BJ (cell line): ENCODE measurements at places on chromosomes 5 and 9.

DNA sequence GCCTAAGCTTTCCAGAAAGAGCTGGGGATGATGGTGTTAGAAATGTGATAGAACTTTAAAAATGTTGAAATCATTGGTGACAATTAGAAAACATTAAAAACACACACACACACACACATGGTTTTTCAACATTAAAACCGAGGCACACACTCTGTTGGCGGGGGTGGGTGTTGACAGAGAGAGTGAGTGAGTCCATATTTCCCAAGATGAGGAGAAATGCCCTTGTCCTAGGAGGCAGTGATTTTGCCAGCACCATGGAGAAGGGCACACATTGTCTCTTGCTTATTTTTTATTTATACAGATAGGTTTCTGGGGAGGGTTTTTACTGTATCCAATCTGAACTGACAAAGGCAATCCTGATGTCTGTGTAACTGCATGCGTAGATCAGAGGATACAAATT, 152.5 kb downstream of the INSYN2B start:
- DNase-seq = no peak

DNA sequence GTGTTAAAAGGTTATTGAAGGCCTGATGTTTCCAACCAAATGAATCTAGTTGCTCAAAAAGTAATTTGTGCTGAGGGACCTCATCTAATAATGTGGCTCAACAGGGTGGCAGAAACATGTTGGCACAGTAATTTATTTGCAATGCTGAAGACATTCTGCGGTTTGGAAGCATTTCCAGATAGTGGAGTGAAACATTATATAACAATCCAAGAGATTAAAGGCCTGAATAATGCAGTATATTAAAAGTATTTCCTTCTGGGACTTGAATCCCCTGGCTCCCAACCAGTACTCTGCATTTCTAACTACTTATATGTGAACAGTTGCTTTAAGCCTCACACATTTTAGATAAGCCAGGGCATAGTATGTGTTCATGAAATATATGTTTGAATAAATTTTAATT, 25.9 kb upstream of the ALDH1A1 start:
- no peak for DNase-seq

GRCh38 chr5:37208883-37209797, 40.0 kb downstream of the CPLANE1 start:
- no peak for DNase-seq

DNA sequence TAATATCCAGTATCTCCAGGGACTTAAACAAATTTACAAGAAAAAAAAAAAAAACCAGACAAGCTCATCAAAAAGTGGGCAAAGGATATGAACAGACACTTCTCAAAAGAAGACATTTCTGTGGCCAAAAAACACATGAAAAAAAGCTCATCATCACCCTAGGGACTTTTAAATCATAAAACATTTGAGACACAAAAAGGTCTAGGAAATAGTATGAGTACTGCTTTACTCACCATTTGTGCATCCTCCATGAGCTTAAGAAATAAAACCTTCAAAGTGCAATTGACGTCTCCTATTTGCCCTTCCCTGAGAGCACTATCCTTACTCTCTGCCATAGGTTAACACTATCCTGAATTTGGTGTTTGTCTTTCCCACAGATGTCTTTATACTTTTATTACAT, 193.7 kb upstream of the NREP start:
- DNase-seq = no peak

DNA sequence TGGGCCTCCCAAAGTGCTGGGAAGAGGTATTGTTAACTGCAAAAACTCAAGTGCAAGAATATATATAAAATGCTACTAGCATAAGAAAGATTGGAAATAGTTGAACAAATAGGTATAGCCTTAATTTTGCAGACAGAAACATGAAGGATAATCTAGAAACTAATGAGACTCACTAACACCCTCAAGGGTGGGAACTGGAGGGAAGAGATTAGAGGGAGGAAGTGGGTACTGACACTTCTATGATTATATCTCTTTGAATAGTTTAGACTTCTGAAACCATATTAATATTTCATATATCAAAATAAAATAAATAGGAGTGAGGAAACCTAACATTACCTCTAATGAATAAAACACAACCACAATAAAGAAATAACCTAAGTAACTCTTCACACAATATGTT, 23.0 kb downstream of the AUH start:
- no peak for DNase-seq

GRCh38 chr9:95874989-95875304, 544 bp upstream of the ERCC6L2 start:
- no peak for DNase-seq

DNA sequence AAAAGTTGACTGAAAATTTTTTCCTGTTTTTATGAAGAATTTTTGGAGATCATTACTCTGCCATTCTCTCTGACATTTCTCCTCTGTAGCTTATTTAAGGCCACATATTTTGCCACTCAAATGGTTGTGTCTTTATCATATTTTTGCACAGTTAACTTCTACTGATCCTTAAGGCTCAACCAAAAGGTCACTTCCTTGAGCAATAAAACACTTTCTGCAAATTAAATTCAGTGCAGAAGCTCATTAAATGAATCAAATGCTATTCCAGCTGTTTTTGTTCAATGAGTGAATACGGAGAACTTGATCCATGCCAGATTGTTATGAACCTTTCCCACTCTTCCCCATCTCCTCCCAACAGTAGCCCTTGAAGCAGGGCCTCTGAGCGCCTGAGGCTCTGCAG, 93.8 kb upstream of the EPB41L4A start:
- DNase-seq = no peak

DNA sequence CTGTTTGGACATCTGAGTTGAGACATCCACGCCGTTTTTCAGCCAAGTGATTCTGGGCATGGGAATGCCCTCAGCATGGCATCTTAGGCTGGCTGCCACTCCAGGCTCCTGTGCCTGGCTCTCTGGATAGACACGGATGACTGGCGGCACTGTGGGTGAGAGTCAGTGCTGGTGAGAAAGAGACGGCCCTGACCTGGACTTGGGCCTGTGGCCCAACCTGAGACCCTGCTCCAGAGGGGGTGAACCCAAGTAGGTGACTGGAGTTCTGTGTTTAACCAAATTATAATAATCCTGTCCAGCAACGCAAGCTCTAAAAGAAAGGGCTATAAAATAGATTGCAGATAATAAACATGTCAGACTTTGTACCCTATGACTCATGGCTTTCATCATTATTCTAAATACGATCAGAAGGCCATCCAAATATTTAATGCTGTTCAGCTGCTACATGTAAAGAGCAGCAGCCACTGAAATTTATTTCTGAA, 173.9 kb downstream of the HSPA4 start:
- DNase-seq = no peak

DNA sequence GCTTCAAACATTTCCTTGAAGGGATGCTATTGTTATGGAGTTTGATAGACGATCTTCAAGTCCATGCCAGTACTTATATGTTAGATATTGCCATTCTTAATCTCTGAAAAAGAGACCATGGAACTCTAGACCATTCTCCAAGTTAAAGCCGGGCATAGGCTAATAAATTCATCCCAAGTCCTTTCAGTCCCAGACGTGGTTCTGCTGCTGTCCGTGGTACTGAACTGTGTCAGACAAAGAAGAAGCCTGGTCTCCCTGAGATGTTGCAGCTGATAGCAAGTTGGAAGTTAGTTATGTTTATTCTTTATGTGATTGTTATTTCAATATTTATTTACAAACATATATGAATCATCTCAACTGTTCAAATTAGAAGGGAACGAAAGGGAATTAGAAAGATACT, 158.7 kb downstream of the NMUR2 start:
- no peak for DNase-seq

GRCh38 chr9:123048748-123049147, 15.3 kb downstream of the GPR21 start:
- DNase-seq = no peak

- DNase-seq = no peak
Observed at GRCh38 chr5:116862632-116863455, 288.2 kb upstream of the SEMA6A start.

GRCh38 chr5:77561965-77562364, 69.8 kb upstream of the WDR41 start:
- no peak for DNase-seq

GRCh38 chr9:114016101-114016500, 62.0 kb downstream of the AMBP start:
- no peak for DNase-seq

- DNase-seq = no peak
Observed at GRCh38 chr9:121272401-121272948, 4.5 kb downstream of the GSN start.

DNA sequence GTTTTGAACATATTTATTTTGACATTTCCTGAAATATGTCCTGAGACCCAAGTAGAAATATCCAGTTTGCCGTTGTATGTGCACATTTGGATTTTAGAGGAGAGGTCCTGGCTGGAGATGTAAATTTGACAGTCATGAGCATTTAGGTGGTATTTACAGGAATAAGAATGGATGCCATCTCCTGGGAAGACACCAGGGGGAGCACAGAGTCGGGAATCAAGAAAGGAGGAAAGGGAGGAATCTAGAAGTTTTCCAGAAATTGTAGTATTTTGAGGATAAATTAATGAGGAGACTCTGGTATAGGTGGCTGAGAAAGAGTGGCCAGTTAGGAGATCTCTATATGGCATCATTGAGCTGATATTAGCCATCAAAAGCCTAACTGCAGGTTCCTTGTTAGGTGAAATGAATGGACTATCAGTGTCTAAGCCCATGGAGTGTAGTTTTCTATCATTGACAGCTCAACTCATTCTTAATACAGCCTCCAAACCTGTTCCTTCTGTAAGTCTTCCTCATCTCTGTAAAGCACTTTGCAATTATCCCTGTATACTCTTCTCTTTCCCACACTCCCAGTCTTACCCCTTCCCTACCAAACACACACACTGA, 7.2 kb downstream of the GAPT start:
- DNase-seq = no peak

DNA sequence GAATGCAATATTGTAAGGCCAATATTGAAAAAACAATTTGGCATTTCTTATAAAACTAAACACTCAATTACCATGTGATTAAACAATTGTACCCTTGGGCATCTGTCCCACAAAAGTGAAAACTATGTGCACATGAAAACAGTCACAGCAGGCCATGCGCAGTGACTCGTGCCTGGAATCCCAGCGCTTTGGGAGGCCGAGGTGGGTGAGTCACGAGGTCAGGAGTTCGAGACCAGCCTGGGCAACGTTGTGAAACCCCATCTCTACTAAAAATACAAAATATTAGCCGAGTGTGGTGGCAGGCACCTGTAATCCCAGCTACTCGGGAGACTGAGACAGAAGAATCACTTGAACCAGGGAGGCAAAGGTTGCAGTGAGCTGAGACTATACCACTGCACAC, 343.7 kb downstream of the DMRTA1 start:
- no peak for DNase-seq

DNA sequence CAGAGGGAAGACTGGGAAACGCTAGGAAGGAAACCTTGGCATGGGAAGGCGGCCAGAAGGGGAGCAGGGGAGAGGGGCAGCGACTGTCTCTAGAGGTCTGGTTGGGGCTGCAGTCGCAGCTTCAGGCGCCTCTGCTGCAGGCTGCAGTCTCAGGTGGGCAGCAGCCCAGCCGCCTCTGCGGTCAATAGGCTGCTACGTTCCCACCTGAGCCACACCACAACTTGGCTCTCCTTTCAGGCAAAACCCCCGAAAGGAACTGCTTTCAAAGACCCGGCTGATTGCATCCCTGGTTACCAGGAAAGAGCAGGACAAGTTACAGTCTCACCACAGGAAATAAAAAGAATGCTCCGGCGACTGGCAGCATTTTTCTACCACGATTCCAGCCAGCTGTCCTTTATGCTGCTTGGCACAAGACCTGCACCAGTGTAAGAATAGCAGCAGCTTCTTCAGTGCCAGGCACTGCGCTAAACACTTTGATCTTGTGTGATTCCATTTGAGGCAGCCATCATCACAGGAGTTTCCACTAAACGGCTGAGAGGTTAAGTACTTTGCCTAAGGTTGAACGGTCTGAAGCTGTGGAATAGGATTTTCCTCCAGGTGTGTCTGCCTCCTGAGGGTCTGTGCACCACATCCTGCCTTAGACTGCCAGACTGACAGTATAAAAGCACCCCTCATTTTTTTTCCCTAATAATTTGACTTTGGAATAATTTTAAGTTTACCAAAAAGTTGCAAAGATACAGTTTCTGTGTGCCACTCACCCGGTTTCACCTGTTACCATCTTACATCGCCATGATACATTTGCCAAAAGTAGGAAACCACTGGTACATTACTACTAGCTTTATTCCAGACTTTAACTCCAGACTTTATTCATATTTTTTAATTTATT, 7.5 kb downstream of the RPS14 start:
- DNase-seq = no peak

- no peak for DNase-seq
Observed at GRCh38 chr5:93611976-93612854, 29.2 kb downstream of the NR2F1 start.

DNA sequence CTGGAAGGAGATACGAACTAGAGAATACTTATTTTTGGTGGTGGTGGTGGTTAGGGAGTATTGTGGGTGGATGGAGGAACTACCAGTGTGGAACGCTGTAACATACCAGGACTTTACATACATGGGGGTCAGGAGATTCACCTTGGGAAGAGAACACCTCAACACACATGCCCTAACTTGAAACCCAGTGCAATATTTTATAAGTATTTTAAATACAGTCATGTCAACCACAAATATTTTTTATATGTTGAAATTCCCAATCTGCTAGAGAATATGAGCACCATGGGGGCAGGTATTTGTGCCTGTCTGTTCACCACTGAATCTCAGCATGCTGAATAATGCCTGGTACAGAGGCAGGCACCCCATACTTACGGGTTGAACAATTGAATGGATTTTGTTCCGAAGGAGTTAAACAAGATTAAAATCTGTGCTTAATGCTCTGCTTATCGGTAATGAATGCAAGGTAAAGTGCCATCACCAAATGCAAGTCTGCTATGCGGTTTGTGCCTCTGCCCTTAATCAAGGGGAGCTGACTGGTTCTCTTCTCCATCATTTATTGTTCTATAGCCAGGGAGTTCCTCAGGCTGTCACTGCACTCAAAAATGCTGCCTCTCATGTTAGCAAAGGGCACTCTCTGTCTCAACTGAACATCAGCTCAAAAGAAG, 65.3 kb downstream of the RASEF start:
- DNase-seq = no peak

GRCh38 chr5:169804861-169805260, 167.8 kb downstream of the DOCK2 start:
- no peak for DNase-seq

DNA sequence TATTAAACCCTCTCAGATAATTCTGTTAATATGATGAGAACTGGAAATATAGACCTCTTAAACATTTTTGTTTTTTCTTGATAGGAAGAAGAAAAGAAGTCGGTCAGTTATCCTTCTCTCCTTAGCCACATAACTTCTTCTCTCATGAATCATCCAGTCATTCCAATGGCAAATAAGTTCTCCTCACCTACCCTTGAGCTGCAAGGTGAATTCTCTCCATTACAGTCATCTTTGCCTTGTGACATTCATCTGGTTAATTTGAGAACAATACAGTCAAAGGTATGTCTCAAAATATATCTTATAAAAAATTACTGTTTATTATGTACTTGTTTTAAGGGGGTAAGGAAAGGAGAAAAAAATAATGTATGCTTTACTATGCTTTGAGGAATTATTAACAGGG, 165.3 kb downstream of the MAN2A1 start:
- DNase-seq = no peak
